GM19239 (cell line): ENCODE measurements at places on chromosomes 5 and 9.

- no peak for DNase-seq
These were observed 114.1 kb downstream of the JAKMIP2 start for GRCh38 chr5:147668385-147668784.

- DNase-seq: no peak
These were observed 119.3 kb downstream of the RPS23 start for GRCh38 chr5:82158755-82159413.

DNA sequence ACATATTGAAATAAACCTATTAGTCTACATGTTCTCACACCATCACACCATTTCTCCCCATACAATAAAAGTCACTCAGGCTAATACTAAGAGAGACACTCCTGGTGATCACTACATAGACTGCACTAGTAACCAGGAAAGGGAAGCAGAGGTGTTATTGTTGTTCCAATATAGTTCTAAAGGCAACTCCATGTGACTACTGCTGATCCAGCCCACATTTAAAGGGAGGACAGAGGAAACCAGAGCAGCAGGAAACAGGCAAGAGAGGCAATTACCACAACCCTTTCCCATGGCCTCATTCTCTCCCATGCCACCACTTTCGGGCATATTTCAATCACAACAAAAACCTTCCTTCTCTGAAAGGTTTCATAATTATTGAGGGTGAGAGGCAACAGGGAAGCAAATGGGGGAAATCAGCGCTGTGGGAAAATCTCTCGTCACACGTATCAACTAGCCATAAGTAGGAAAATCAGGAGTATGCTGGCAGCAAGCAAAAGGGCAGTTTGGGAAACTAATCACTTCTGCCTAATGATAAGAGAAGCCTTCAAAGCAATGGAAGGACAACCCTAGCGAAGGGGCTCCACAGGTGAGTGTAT is 1.8 kb downstream of the UBAP2 start:
- no peak for DNase-seq

DNA sequence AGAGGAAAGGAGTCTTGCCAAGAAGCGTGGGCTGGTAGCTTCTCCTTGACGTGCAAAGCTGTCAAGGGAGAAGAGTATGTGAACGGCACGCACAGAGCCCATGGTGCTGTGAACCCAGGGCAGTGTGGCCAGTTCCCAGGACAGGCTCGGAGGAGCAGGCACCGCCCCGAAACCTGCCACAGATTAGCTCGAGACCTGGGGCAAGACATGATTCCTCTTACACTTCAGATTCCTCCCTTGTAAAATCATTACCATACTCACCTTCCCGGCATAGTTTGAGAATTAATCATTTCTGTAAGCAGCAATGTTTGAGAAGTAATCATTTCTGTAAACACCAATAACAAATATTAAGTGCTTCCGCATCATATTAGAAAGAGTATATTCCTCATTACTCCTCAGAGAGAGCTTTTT is 19.9 kb downstream of the GOLM1 start:
- DNase-seq: no peak
